ENCODE measurements at places on chromosomes 6 and 20. TPM values are rescaled to one million over a fixed set of nuclear protein-coding genes. Genes with fewer than 3 reads are reported as not detected.

GRCh38 chr6:117263353-117263927 is 1.9 kb upstream of the VGLL2 start:
- DNase-seq, result no peak

DNA sequence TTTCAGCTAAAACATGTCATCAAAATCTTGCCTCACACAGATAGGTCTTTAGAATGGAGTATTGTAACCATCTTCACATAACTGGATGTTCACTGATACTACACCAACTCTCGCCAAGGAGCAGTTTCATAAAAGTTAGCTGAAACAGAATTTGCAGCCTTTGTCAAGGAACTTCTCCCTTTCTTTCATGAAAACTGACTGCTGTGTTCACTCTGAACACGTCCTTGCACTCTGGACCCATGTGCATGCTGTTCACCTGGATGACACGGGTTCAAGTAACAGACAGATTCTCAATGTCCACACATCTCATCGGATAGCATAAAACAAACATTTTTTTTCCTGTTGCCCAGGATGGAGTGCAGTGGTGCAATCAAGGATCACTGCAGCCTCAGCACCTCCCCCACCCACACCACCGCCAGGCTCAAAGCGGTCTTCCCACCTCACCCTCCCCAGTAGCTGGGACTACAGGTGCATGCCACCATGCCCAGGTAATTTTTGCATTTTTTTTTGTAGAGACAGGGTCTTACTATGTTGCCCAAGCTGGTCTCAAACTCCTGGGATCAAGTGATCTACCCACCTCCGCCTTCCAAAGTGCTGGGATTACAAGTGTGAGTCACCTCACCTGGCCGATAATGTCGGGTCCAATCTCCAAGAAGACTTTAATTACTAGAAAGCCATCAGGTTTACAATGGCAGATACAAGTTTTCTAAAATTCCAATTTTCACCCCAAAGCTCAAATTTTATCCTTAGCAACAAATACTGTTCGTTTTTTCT is 9.4 kb downstream of the DIDO1 start:
- DNase-seq, result no peak

GRCh38 chr6:110158479-110158878 is 21.0 kb downstream of the WASF1 start:
- DNase-seq, result peak; percentile 6

GRCh38 chr6:161166176-161166575 is 107.7 kb downstream of the AGPAT4 start:
- no peak for DNase-seq

- no peak for DNase-seq
Observed at GRCh38 chr6:164345806-164346496, 931.4 kb downstream of the QKI start.

DNA sequence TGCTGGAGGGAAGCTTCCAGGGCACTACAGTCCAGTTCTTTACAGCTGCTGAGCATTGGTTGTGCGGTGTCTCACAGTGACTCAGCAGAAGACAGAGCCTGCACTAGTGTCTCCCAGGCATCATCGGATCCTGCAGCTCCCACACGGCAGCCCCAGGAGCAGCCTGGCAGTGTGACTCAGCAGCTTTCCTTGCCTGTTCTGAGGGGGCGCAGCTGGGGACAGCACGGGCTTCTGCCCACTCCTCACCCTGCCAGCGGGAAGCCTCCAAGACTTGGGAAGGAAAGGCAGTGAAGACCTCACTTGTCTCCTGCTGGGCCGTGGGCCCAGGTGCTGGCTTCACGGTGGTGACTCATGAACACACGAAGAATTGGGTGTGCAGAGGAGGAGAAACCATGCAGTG is 165.4 kb downstream of the SYNDIG1 start:
- peak; percentile 90 for DNase-seq

The NOX3 gene
- total RNA-seq, result not detected

DNA sequence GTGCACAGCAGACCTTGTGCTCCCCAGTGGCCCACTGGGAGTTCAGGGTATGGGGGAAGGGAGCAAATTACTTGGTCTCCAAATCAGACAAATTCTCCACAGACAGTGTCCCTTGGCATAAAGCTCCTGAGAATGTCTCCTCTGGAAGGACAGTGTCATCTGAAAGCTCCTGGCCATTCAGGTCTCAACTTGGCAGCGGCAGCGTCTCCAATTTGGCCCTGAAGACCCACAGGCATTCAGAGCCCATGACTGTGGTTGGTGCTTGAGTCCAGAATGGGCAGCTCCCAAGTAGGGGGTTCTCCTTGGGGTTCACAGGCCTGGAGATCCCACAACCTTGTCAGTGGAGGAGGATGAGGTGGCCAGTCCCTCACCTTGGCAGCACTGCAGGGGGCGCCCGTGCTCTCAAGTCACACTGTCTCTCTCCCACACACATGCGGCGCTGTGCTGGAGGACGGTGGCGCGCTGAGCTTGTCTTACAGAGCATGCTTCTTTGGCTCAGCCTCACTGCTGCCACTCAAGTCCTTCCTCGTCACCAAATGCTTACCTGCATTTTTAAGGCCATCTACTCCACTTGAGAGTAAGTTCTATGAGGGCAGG is 20.7 kb downstream of the DYNLRB1 start:
- DNase-seq, result no peak

The NSFL1C gene
- 48.4 TPM for total RNA-seq

The AKAP12 gene
- 27.3 TPM for total RNA-seq

- DNase-seq, result no peak
Observed at GRCh38 chr20:2207770-2208097, 88.1 kb upstream of the TGM3 start.

The SLC2A10 gene
- 0.55 TPM for total RNA-seq

- no peak for DNase-seq
Observed at GRCh38 chr6:143264986-143265764, 185.3 kb downstream of the ADAT2 start.

- DNase-seq, result no peak
Observed at GRCh38 chr6:36523451-36523850, 23.8 kb downstream of the STK38 start.

The VSTM2L gene
- 0.27 TPM for total RNA-seq

GRCh38 chr6:57252975-57253374 is 30.9 kb upstream of the RAB23 start:
- DNase-seq, result no peak

DNA sequence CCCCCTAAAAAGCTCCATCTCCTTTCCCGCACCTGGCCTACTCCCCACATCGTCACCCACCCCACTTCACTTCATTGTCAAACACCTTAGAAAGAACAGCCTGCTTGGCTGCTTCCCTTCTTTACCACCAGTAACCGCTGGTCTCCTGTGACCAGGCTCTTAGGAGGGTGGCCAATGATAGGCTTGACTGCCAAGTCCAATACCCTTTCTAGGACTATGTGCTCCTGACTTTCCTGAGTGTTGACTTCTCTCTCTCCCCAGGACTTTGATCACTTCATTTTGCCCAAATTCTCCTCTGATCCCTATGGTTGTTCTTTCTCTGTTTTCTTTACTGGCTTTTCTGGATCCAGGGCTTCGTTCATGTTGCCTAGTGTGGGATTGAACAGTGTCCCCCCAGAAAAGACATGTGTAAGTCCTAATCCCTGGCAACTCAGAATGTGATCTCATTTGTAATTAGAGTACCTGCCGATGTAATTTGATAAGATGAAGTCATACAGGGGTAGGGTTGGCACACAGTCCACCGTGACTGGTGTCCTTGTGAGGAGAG is 254.0 kb downstream of the GMDS start:
- DNase-seq, result no peak

- no peak for DNase-seq
Observed at GRCh38 chr6:3349388-3350251, 90.9 kb downstream of the PSMG4 start.

DNA sequence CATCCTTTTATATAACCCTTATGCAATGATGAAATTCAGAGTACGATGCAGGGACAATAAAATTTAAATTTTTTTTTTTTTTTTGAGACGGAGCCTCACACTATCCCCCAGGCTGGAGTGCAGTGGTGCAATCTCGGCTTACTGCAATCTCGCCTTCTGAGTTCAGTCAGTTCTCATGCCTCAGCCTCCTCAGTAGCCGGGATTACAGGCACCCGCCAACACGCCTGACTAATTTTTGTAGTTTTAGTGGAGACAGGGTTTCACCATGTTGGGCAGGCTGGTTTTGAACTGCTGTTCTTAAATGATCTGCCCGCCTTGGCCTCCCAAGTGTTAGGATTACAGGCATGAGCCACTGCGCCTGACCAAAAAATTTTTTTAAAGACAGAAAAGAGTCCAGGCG is 15.2 kb downstream of the MTO1 start:
- DNase-seq, result no peak

DNA sequence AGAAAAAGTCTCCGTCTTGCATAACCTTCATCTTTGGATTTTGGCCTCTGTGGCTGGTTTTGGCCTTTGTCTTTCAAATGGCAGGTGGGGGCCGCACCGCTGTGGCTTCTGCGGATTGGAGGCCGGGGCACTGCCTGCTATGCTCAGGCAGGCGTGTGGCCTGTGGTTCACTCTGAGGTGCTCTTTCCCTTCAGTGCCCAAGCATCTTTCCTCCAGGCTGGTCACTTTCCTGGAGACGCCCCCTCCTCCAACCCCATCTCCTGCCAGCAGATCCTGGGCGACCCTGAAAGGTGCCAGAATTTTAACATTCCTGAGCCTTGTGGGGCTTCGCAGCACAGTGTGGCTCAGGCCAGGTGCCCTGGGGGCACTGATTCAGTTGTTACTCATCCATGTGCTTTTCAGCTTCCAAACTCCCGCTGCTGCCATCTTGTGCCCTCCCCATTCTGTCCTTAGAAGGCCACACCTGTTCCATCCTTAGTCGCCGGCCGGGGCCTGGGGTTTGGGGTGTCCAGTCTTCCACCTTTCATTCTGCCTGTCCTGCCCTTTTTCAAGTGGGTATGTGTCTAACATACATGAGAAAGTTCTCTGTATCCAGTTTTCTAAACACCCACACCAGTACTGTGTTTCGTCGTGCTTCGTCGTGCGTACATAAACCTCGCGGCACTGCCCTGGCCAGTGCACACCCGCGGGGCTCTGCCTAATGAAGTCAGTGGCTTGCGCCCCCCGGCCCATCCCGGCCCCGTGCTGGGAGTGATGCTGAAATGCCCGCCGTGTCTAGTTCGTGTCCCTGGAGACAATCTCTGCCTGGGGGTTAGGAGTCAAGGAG is 12.1 kb downstream of the SS18L1 start:
- DNase-seq, result no peak
